Stimulated activated CD4-positive, alpha-beta T cell treated with anti-CD3 and anti-CD28 coated beads, Interleukin-12 subunit alpha, Interleukin-12 subunit beta, amount 100 ng/mL, for 4 hours (primary cell): ENCODE measurements at places on chromosomes 12 and 14.
A peak's percentile ranks its signal among the peaks of the same experiment; 100 is the strongest.

DNA sequence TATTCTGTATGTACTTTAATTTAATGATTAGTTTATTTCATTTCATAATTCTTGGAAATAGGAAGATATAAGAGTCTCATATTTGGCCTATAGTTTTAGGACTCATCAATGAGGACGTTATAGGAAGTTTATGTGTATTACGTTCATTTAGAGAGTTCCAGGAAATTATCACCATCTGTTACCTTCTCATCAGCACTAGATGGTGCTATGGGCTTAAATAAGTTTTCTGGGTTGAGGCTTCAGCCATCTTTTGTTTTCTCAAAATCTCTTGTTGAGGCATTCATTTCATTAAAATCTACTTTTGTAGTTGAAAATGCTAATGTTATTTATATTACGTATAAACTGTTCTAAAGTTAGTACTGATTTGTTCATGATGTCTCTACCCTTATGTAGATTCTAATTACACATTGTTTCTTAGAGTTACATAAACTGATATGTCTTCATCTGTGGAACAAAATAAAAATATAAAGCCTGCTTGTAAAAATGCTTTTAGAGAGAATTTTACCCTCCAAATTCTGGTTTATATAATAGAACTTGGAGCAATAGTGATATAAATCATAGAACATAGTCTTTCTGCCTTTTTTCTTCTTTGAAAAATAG is 89.2 kb downstream of the CFAP54 start:
- no peak for DNase-seq

DNA sequence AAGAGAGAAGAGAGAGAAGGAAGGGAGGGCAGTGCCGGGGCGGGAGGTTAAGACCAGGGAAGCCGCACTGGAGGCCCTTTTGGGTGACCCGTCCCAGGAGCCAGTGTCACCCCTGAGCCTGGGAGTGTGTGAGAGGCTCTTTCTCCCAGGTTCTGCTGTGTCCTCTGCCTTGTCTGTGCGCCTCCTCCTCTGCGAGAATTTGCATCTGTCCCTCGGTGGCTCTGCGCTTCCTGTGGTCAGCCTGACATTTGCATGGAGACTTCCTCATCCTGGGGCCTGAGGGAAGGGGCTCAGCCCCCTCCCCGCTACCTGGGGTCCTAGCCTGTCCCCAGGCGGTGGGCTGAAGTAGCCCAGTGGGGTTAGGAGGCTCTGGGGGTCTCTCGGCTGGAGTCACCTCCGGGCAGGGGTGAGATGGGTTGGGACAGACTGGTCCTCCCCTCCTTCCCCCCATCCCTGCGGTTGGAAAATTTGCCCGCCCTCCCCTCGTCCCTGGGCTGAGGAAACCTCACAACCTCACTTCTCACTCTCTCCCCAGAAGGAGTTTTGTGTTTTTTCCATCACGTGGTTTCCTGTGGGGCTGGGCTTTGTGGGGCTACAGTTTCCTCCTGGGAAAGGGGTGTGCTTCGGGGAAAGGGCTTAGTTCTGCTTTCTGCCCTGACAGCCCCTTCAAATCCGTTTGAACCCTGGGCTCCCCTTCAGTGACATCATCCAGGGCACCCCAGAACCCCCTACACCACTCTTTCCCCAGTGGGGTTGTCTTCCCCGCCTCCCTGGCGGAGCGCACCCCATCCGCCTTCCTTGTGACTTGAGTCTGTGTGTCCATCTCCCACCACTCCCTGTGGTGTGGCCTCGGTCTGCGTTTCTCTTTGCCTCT is 2.5 kb downstream of the PTPN6 start:
- peak; percentile 74 for DNase-seq

GRCh38 chr12:72390146-72390545 is 118.0 kb downstream of the TRHDE start:
- no peak for DNase-seq

DNA sequence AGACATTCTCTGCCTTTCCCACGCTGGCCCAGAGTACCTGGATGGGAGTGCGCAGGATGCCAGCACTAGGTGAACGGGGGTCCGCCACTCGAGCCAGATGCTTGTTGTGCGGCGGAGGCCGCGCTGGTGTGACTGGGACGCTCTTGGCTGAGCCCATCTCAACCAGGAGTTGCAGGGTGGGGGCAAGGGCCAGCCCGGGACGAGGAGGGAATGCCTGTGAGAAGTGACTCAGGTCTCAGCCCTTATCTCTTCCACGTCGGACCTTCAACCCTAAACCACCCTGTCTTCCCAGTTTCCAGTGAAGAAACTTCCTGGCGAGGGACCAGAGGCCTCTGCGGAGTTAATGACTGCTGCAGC is 312 bp downstream of the CDCA3 start:
- no peak for DNase-seq

- no peak for DNase-seq
Measured at GRCh38 chr12:17470460-17470859, 619.5 kb downstream of the RERGL start.

- DNase-seq, result no peak
Measured at GRCh38 chr12:16789204-16789790, 183.3 kb upstream of the LMO3 start.

GRCh38 chr12:93838193-93838592 is 161.0 kb downstream of the CRADD start:
- DNase-seq, result no peak

GRCh38 chr12:53989227-53990113 is 4.5 kb downstream of the HOXC10 start:
- no peak for DNase-seq

DNA sequence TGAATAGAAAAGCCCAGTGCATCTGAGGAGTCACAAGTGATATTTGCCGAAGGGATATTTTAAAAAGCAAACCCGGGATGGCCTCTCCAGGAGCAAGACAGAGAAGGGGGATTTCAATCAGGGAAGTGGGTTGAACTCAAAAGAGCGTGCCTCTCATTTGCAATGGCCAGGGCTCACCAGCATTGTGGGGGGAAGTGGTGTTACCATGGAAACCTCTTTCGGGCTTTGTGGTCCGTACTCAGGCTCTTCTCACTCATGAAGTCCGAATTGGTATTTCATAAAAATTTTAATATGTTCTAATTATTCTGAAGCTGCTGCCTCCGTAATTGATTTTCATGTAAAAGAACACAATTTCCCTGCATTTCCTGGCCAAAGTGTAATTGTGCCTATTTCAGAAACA is 79.8 kb downstream of the SLC15A4 start:
- DNase-seq, result no peak

DNA sequence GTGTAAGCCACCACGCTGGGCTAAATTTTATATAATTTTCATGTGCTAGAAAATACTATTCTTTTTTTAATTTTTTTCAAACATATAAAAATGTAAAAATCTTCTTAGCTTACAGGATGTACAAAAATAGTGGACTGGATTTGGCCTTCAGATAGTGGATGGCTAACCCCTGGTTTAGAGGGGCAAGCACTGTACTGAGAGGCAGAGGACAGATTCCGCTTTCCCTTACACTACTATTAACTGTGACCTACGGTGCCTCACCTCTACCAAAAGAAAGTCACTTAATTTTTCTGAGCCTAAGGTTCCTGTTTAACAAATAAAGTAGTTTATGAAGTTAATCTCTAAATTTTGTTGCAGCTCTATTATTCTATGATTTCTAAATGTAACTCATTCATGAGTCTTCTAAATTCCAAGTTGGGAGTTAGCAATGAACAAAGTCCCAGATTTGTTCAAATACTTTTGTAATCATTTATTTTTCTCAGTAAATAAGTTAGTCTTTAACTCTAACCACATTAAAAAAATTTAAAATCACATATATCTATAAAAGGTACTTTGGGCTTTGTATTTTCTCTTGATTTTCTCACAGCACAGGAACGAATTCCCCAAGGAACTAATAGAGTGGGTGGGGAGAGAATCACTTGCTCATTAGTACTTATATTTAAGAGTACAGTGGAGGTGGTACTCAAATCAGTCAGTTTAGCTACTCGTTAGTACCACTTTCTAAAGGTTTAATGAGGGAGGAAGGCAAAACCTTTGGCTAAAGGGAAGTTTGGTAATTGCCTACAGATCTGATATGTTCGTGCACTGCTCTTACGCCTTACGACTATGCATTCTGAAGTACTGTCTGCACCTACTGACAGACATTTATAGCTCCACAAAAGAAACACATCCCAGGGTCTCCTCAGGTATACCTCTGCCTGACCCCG is 33.7 kb downstream of the SLC15A5 start:
- no peak for DNase-seq

GRCh38 chr12:91178139-91178561 is 4.5 kb downstream of the DCN start:
- DNase-seq, result no peak

GRCh38 chr14:99036611-99037293 is 235.2 kb downstream of the BCL11B start:
- DNase-seq, result no peak
